ENCODE measurements at places on chromosomes 3 and 15. TPM values are rescaled to one million over a fixed set of nuclear protein-coding genes. Genes with fewer than 3 reads are reported as not detected.

Gene GOLGA8J
- not detected for total RNA-seq

DNA sequence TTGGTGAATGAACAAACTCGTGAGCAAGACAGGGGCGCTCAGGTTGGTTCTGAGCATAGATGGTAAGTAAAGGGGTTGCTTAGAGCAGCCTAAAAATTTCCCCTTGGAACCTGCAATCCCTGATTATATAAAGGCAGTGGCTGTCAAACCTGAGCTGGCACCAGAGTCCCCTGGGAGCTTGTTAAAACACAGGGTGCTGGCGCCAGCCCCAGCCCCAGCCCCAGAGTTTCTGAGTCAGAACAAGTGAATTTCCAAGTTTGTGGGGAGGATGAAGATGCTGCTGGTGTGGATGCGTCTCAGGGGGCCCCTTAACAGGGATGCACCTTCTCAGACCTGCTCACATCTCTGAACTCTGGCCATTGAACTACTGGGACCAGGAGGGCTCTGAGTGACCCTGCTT lies 48.2 kb downstream of the FEM1B start:
- no peak for DNase-seq

GRCh38 chr3:126389112-126389793 lies 5.5 kb upstream of the CFAP100 start:
- DNase-seq = peak; percentile 94

GRCh38 chr3:22101811-22102210 lies 350.8 kb upstream of the ZNF385D start:
- no peak for DNase-seq

Gene ACSBG1
- 3.9 TPM for total RNA-seq

GRCh38 chr3:143576568-143577270 lies 271.5 kb downstream of the SLC9A9 start:
- DNase-seq = no peak

DNA sequence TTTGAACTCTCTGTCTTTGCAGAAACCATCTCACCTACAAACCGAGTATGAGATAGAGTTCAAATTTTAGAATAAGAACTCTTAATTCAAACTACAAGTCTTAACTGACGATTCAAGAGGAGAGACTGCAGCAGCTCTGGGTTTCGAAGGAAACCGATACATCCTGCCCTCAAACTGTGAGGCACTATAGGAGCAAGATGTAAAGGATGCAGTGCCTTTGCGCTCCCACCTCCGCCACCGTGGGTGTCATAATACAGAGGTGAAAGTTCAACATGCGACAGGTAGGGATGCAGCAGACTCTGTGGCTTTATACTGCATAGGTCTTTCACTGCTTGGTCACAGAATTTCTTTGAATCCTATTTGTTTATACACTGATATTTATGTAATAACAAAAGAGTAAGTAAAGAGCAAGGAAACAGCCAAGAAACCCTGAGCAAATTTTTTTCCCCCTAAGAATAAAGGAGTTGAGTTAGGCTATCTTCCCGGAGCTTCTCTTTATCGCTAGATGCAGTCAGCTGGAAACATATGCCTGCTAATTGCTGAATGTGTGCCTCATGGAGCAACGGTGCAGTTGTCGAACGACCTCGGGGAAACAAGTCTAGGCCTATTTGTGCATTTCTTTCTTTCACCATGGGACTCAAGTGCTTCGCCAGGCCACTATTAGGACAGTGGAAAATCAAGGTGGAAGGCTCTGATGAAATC lies 1097.6 kb upstream of the CFAP20DC start:
- no peak for DNase-seq

Gene GHSR
- total RNA-seq = not detected

DNA sequence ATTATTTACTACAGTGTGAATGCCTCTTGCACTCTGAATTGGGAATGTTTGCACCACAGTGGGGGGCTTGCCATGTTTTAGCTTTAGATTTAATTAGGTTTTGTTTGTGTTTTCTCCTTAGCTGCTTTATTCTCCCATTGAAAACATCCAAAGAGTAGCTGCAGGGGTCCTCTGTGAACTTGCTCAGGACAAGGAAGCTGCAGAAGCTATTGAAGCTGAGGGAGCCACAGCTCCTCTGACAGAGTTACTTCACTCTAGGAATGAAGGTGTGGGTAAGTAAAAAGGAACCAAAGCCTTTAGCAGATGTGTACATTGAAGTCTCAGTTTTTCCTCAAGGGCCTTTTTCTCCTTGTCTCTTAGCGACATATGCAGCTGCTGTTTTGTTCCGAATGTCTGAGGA lies 36.9 kb downstream of the CTNNB1 start:
- no peak for DNase-seq

DNA sequence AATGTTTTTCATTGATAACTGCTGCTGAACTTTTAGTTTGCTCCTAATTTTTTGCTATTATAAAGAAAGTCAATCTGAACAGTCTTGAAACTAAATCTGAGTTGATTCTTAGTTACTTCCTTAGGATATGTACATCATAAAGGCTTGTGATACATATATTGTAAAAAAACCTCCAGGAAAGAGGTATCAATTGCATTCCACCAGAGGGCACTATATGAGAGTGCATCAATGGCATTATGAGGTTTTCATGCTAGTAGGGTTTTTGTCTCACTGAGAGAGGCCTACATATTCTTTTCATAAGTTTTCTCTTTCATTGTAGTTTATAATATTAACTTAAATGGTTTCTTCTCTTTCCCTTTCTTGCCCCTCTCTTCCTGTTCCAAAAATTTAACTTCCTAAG lies 46.9 kb downstream of the PIK3R4 start:
- DNase-seq = peak; percentile 17

DNA sequence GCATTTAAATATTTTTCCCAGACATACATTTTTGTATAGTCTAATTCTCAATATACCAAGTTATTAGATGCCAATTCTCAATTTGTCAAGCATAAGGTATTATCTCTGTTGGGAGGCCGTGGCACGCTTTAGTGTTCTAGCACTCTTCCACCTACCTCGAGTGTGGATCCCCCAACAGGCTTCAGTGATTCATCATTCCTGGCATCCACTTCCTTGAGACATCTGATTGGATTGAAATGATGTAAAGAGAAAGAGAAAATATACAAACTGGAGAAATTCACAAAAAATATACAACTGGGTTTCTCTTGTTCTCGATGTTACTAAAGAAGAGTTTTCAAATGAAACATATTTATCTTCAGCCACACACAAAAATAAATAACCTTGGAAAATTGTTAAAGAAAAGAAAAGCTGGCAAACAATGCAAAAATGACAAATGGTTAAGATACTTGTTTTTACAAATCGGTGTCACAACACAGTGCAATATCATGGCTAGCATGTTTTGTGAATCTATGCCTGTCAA lies 218.0 kb upstream of the CDIN1 start:
- no peak for DNase-seq

GRCh38 chr15:81002009-81002330 lies 1.2 kb downstream of the TLNRD1 start:
- DNase-seq = peak; percentile 81

- peak; percentile 8 for DNase-seq
Measured at GRCh38 chr15:48358229-48359152, 27.3 kb downstream of the DUT start.

DNA sequence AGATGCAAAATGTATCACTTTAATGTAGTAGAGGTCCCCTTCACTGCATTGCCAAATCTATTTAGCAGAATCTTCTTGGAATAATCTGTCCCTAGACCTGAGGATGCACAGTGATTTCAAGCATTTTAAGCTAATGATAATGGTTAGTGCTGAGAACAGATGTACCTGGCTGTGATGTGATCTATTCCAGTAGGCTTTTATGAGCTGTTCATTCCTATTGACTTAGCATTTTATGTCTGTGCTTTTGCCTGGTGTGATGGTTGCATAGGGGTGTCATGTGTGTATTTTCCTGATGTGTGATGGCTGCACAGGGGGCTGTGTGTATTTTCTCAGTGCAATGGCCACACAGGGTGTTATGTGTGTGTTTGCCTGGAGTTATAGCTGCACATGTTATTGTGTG lies 272.9 kb downstream of the TIGIT start:
- no peak for DNase-seq

- DNase-seq = no peak
Measured at GRCh38 chr15:51366920-51367319, 25.5 kb downstream of the GLDN start.

Gene ATP13A5
- 0.03 TPM for total RNA-seq

DNA sequence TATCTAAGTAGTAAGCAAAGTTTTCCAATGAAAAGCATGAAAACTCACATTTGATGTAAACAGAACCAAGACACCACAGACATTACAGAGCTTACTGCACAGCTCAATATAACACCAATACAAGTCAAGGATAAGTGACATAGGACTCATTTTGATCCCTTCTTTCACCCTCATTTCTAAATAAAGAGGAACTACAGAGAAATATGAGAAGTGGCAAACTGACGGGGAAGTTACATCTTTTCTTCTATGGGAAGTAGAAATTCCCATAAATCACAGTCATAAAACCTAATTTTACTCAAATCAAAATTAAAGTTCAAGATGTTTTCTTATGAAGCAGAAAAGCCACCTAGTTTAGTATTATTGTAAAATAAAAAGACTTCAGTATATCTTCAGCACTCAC lies 3.8 kb downstream of the ATG3 start:
- DNase-seq = no peak

Gene DUOX2
- not detected for total RNA-seq

DNA sequence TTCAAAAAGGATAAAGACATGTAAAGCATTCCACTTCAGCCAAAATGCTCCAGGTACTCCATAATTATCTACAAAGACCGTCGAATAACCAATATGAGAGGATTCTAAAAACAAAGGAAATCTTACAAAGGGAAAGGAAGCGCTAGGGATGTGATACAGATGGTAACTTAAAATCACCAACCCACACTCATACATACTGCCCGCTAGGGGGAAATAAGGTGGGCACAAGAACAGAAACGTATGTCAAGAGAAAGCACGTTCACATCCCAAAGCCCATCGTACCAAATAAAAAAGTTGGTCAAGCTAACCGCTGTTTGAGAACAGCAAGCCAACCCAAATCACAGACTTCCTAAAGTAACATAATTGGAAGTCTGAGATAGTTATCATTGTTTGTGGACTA lies 429.4 kb downstream of the SHQ1 start:
- DNase-seq = no peak

DNA sequence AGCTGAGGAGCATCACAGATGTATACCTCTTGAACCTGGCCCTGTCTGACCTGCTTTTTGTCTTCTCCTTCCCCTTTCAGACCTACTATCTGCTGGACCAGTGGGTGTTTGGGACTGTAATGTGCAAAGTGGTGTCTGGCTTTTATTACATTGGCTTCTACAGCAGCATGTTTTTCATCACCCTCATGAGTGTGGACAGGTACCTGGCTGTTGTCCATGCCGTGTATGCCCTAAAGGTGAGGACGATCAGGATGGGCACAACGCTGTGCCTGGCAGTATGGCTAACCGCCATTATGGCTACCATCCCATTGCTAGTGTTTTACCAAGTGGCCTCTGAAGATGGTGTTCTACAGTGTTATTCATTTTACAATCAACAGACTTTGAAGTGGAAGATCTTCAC lies 3.0 kb downstream of the CCR8 start:
- DNase-seq = no peak

DNA sequence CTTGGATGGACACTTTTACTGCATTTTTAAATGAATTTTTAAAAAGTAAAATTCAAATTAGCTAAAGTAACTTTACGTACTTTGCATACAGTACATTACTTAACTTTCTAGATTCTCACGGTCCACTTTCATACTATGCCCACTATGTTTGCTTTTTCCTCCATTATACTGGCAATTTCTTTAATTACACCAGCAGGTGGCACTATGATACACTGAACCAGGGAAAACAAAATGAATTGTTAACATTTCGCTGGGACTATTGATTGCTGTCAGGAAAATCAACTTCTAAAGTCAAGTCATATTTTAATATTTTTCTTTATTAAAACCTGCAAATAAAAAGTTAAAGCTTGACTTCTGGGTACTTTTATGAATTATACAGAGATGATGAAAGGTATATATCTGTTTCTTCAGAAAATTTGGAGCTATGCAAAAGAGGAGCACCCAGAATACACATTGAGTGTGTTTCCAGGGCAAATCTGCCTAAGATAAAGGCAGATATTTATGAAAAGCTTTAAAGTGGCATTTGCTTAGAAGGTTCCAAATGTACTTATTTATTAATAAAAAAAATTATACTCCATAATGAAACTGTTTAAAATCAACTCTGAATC lies 21.8 kb upstream of the POU1F1 start:
- peak; percentile 19 for DNase-seq

DNA sequence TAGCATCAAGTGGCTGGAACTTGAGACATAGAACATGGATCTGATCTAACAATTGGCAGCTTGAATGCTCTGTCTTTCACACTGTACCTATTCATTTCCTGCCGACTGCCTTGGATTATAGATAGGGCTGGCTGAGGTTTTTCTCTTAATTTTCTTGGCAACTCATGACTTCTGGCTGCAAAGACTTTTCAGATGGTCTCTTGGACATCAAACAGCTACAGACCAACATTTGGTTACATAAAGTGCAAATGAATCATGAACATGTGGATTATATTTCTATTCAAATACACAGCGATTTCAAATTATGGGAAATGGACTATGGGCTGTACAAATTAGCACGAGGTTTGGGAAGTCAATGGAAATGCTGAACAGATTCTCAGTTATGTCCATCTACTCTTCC lies 26.2 kb upstream of the IL16 start:
- DNase-seq = no peak

GRCh38 chr3:14440168-14440518 lies 37.7 kb downstream of the SLC6A6 start:
- no peak for DNase-seq

Gene CSTA
- not detected for total RNA-seq

- DNase-seq = no peak
Measured at GRCh38 chr15:95304947-95305400, 1025.5 kb upstream of the NR2F2 start.

GRCh38 chr3:151301787-151302186 lies 14.8 kb downstream of the GPR87 start:
- no peak for DNase-seq

DNA sequence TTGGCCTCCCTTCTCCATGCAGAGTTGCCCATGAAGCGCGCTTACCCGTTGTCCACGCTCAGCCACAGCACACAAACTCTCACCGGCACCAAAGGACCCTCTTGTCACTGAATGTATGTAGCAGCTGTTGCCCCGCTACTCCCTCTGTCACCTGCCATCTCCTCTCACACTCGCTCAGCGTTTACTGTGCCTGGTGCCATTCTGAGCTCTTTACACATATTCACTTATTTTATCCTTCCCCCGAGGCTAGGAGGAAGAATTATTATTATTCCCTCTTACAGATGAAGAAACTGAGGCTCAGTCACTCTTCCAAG lies 41.7 kb upstream of the PRR23E start:
- DNase-seq = no peak

Gene ARGFX
- total RNA-seq = not detected
